Activated CD4-positive, CD25-positive, alpha-beta regulatory T cell treated with anti-CD3 and anti-CD28 coated beads, Interleukin-2, amount 50 U/mL, for 72 hours (primary cell): ENCODE measurements at places on chromosomes 12 and 14.

DNA sequence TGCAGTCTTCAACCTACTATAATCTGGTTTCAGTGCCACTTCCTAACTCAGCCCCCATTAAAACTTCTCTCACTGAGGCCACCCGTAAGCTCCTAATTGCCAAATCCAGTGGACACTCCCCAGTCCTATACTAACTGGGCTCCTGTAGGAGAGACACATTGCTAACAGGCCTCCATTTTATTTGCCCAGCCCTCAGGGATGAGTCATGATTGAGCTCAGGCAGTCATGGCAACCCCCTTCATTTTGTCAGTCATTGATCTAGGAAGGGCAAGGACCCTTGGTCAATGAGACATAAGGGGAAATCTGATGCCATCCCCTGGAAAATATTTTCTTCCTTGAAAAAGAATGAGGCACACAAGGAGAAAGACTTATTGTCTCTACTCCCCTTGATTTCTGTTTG lies 70.1 kb upstream of the HIF1A start:
- no peak for DNase-seq

- DNase-seq = no peak
These were observed 128.0 kb upstream of the EEA1 start for GRCh38 chr12:93056971-93057535.

DNA sequence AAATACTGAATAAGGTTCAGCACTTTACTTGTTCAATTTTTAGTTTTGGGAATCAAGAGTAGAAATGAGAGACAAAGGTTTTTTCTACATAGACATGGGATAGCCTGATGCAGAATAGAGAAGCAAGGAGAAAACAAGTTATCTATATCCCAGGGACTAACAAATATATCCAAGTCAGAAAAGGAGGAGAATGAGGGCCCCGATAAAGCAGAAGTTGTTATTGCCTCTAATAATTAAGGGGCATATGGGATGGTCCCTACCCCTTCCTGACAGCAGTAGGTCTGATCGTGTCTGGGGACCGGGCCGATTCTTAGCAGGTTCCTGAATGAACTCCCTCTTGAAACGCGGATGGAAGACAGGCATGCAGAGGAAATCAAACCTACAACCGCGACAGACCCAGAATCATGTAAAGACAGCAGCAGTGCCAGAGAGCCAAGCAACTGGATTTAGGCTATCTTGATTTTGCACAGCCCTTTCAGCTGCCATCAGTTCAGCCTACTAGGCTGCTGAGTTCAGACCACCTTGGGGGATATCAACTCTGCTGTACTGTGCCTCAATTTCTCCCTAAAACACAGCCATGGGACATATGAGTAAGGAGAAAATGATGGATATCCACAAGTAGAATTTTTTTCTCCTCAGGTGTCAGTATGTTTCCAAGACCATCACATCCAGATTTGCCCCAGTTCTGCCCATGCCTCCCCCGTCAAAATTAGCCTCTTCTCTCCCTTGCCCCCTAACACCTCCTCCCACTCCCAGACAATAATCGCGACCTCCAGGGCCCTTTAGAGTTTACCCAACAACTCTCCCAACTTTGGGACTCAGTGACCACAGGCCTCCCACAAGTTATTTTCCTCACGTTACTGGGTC lies 706 bp downstream of the PRMT5 start:
- no peak for DNase-seq

DNA sequence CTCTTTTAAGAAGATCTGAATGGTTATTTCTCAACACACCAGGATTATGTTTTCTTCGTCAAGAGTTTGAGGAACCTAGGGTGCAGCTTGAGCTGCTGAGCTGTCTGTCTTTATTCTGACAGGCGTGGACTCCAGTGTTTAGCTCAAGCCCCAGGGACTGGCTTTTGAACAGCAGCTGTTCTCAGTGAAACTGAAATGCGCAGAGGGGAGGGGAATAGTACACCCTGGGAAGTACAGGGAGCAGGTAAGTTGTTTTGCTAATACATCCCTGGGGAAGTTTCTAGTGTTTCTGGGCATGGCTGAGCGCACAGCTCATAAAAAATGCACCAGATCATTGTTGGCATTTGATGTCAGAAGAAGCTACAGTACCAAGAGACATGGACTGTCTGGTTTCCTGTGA lies 659.8 kb downstream of the DIO2 start:
- DNase-seq = no peak

DNA sequence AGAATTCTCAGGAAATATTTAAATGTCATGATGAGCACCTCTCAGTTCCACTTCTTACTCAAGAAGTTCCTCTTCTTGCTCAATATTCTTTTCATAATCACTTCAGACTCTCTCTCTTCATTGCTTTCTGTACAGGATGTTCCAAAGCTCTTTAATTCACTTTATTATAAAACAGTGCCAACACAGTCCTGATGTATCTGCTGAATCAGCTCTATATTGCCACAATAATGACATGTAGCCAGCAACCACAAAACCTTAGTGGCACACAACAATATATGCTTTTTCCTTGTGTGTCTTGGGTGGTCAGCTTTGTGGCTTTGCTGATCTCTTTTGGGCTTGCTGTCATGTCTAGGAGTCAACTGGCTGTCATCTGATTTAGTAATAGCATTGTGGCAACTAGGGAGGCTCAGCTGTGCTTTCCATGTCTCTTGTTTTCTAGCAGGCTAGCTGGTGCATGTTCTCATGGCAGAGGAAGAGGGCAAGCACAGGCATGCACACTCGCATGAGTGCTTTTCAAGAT lies 52.8 kb upstream of the SLC2A13 start:
- no peak for DNase-seq

GRCh38 chr14:46840944-46841720 lies 189.6 kb upstream of the RPL10L start:
- DNase-seq = no peak

DNA sequence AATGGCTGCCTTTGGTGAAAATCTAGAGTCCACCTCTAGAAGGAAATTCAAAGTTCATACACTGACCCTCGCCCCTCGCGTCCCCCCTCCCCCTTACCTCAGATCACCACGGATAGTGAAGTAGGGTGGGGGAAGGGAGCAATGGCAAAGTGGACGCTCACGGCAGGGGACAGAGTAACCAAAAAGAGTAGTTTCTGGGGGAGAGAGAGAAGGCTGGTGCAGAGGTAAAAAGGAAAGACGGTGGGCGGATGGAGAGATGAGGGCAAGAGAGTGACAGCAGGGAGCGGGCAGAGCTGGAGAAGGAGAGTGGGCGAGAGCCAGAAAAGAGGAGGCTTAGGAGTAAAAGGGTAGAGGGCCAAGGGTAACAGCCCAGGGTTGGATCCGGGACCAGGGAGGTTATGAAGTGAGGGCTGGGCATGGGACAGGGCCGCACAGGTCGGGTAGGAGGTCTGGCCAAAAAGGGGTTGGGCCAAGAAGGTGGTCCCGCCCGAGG lies 423 bp downstream of the ALDH6A1 start:
- no peak for DNase-seq
